ENCODE measurements at places on chromosomes 6 and 20.

DNA sequence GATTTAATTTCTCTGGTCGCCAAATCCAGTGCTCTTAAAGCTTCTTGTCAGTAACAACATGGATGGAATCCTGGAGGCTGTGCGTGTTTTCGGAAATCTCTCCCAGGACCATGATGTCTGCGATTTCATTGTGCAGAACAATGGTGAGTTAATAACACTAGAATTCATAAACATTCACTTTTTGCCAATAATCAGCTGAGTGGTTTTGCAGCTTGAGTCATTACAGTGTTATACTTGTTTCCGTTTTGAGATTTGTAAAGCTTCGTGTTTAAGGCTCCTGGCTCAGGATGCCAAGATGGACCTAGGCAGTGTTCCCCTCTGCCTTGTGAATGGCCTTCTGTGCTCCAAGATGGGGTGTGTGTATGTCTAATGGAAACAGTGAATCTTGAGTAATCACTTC is 113.8 kb downstream of the ARMC2 start:
- DNase-seq: no peak

- DNase-seq: no peak
Observed at GRCh38 chr6:25337431-25337830, 58.3 kb downstream of the CARMIL1 start.

GRCh38 chr20:61919239-61919638 is 146.4 kb downstream of the TAF4 start:
- DNase-seq: no peak

DNA sequence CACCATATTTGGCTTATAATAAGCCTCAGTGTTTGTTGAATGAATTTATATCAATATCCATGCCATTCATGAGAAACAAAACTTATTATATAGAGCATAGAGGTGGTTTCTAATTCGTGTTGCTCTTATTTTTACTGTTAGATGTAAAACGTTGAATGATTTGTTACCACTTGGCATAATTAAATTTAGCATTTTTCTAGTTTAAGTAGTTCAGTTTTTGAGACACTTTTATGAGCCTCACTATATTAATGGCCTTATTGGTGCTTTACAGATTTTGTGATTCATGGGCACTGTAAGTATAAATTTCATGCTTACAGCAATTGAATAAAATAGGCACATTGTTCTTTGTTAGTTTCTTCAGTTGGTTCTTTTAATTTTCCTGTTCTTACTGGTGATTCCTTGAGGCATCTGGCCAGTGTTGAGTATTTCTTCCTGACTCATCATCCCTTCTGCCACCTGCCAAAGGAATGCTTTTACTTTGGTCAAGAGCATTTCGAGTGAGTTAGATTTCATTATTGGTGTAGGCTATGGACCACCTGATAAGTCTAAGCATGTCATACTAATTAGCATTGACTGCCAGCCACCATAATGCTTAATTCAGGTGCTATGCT is 34.8 kb downstream of the CDKAL1 start:
- no peak for DNase-seq

DNA sequence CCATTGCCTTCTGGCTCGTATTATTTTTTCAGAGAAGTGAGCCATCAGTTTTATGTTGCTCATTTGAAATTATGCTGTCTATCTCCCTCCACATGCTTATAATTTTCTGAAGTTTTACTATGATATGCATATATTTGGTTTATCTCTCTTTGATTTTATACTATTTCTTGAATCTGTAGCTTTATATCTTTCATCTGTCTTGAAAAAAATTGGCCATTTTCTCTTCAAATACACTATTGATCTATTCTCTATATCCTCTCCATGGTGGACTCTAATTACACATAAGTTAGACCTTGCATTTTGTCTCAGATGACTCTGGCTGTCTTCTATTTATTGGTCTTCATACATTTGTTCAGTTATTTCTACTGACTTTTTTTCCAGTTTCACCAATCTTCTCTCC is 13.7 kb upstream of the COL19A1 start:
- no peak for DNase-seq

- DNase-seq: peak; percentile 47
Observed at GRCh38 chr6:138882369-138883017, 86.6 kb downstream of the ECT2L start.

GRCh38 chr6:145112711-145113148 is 622.6 kb downstream of the EPM2A start:
- no peak for DNase-seq

DNA sequence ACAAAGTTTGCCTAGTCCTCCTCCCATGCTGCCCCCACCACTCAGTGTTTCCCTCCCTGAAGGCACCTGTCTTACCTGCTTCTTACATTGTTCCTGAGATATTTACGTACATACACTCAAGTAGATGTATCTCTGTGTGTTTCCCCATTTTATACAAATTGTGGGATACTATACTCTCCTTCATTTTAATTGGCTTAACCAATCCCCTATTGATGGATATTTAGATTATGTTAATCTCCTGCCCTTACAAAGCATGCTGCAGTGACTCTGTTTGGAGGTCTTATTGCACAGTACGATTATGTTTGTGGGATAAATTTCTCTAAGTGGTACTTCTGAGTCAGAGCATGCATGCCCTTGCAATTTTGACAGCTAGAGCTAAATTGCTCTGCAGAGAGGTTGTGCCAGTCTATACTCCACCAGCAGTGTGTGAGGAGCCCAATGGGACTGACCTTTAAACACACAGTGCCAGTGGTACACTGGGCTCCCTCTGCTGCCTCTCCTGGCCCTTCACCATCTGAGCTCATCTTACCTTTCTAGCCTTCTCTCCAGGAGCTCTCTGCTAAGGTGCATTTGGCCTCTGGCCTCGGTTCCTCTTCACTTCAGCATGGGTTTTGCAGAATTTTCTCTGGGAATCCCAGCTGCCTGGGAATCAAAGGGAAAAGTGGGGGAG is 57.4 kb downstream of the LYRM2 start:
- DNase-seq: no peak

Measured in GM12864 (cell line).